Smooth muscle cell of bladder (primary cell): ENCODE measurements at places on chromosomes 6 and 20. TPM values are rescaled to one million over a fixed set of nuclear protein-coding genes. Genes with fewer than 3 reads are reported as not detected.

The GNMT gene
- total RNA-seq: not detected in 2 replicates

The ACTL10 gene
- 1.3 and 1.9 TPM in 2 replicates for total RNA-seq

The PRL gene
- total RNA-seq: under 0.01 TPM in 1 of 2 replicates, not detected in the other

The JAG1 gene
- total RNA-seq: 19.1 and 26.6 TPM in 2 replicates

The KHDRBS2 gene
- not detected in 2 replicates for total RNA-seq

The PKIB gene
- 1.1 and 26.0 TPM in 2 replicates for total RNA-seq

The DUSP15 gene
- total RNA-seq: 0.14 TPM in 1 of 2 replicates, not detected in the other

The SEMG1 gene
- total RNA-seq: not detected in 2 replicates

The ZBTB46 gene
- 4.6 and 9.7 TPM in 2 replicates for total RNA-seq

The MDFI gene
- total RNA-seq: 0.55 TPM in 1 of 2 replicates, not detected in the other

The DYNLT2 gene
- 0.65 and 0.85 TPM in 2 replicates for total RNA-seq

The PAX1 gene
- total RNA-seq: not detected in 2 replicates

The ZKSCAN3 gene
- 3.7 and 5.0 TPM in 2 replicates for total RNA-seq

The GGTLC1 gene
- not detected in 2 replicates for total RNA-seq

The MUC22 gene
- total RNA-seq: not detected in 2 replicates

The GUCA1A gene
- 0.09 TPM in 1 of 2 replicates, not detected in the other for total RNA-seq

The RSPH9 gene
- 0.85 and 1.0 TPM in 2 replicates for total RNA-seq

The TREM2 gene
- total RNA-seq: 0.28 and 0.57 TPM in 2 replicates

The KHDC1L gene
- total RNA-seq: not detected in 2 replicates

The C20orf141 gene
- 0.37 TPM in 1 of 2 replicates, not detected in the other for total RNA-seq

The MCM3 gene
- 14.1 and 14.5 TPM in 2 replicates for total RNA-seq

The OTOR gene
- not detected in 2 replicates for total RNA-seq

The LPA gene
- not detected in 2 replicates for total RNA-seq

The RREB1 gene
- total RNA-seq: 12.1 and 14.3 TPM in 2 replicates
